ENCODE measurements at places on chromosomes 4 and X.
A peak's percentile ranks its signal among the peaks of the same experiment; 100 is the strongest.

- DNase-seq, result no peak
These were observed 94.2 kb downstream of the CBLL2 start for GRCh38 chrX:22366906-22367305.

GRCh38 chr4:155473420-155474095 is 96.8 kb upstream of the MAP9 start:
- no peak for DNase-seq

DNA sequence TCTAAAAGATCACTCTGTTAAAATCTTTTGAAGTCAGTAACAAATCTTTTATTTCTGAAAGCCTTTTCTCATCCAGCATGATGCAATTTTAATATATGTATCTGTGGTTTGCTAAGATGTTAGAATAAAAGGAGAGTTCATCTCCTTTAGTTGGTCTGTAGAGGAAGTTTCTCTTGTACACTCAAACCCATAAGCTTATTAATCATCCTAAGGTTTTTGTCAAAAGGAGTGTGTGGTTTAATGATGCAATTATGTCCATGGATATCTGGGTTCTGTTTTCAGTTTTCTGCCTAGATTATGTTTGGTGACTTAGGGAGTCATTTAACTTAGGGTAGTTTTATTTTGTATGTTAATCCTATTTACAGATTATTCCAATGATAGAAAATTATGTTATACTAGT is 52.1 kb upstream of the NDST4 start:
- DNase-seq, result no peak

GRCh38 chrX:101025126-101025525 is 26.8 kb downstream of the TRMT2B start:
- DNase-seq, result no peak

GRCh38 chrX:136587532-136587931 is 55.5 kb downstream of the VGLL1 start:
- DNase-seq, result no peak

GRCh38 chrX:149471397-149471796 is 33.7 kb downstream of the IDS start:
- no peak for DNase-seq

GRCh38 chr4:188732131-188732530 is 592.9 kb downstream of the TRIML1 start:
- DNase-seq, result no peak

- peak; percentile 53 for DNase-seq
These were observed 16.4 kb downstream of the TCEANC start for GRCh38 chrX:13669246-13669737.

Data from NCI-H2029 treated with DMSO at 0.1 percent for 48 hours (cell line).